NCI-H748 treated with DMSO at 0.1 percent for 48 hours (cell line): ENCODE measurements at places on chromosomes 16 and 17.

DNA sequence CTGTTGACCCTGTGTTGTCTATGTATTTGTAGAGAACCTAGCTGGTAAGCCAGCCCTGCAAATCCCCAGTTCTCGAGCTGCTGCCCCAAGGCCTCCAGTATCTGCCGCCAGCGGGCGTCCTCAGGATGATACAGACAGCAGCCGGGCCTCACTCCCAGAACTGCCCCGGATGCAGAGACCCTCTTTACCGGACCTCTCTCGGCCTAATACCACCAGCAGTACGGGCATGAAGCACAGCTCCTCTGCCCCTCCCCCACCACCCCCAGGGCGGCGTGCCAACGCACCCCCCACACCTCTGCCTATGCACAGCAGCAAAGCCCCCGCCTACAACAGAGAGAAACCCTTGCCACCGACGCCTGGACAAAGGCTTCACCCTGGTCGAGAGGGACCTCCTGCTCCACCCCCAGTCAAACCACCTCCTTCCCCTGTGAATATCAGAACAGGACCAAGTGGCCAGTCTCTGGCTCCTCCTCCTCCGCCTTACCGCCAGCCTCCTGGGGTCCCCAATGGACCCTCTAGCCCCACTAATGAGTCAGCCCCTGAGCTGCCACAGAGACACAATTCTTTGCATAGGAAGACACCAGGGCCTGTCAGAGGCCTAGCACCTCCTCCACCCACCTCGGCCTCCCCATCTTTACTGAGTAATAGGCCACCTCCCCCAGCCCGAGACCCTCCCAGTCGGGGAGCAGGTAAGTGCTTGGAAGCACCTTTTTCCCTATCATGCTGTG lies 23.1 kb upstream of the CDC6 start:
- DNase-seq = no peak

- peak; percentile 50 for DNase-seq
Observed at GRCh38 chr16:52573365-52574299, 26.7 kb upstream of the TOX3 start.

GRCh38 chr17:47990962-47991731 lies 20.2 kb downstream of the CDK5RAP3 start:
- no peak for DNase-seq

DNA sequence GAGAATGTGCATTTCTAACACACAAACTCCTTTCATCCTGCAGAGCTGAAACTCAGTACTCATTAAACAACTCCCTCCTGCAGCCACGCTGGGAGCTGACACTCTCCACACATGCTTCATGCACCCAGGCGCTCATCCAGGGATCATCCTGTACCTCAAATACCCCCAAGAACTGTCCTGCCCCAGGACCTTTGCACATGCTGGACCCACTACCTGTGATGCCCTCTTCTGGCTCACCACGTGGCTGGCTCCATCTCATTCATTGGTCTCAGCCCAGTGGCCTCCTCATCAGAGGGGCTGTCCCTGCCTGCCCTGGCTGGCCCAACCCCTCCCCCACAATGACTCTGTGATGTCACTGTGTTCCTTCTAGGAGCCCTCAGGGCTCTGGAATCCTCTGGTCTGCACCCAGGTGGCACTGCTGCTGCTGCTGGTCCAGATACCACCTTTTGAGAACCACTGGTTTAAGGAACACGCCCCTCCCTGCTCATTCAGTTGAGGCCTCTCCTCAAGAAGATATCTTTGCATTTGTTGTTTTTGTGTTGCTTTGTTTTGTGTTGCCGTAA lies 160.9 kb upstream of the FOXF1 start:
- no peak for DNase-seq

- no peak for DNase-seq
Observed at GRCh38 chr17:81471818-81472456, 40.7 kb downstream of the ACTG1 start.

GRCh38 chr16:4966736-4967453 lies 8.8 kb downstream of the SEC14L5 start:
- no peak for DNase-seq

DNA sequence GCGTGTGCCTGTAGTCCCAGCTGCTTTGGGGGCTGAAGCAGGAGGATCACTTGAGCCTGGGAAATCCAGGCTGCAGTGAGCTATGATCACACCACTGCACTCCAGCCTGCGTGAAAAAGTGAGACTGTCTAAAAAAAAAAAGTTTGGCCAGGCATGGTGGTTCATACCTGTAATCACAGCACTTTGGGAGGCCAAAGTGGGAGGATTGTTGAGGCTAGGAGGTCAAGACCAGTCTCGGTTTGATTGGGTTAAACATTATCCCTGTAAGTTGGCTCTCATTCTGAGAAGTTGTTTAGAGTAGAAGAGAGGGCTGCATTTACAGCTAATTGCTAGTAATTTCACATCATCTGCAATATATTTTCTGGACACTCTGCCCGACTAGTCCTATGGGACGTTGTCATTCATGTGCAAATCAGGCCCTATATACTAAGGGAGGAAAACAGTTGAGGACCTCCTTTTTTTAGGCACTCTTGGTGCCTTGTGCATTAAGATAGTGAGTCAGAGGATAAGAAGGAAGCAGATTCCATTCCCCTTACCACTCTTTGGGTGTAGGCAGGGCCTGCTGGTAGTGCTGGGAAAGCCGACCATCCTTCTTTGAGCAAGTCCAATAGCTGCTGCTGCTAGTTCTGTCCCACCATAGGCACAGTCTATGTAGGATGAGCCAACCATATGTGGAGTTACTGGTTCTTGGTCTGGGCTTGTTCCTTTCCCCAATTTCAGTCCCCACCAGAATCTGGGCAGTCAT lies 18.7 kb downstream of the HMOX2 start:
- DNase-seq = no peak

DNA sequence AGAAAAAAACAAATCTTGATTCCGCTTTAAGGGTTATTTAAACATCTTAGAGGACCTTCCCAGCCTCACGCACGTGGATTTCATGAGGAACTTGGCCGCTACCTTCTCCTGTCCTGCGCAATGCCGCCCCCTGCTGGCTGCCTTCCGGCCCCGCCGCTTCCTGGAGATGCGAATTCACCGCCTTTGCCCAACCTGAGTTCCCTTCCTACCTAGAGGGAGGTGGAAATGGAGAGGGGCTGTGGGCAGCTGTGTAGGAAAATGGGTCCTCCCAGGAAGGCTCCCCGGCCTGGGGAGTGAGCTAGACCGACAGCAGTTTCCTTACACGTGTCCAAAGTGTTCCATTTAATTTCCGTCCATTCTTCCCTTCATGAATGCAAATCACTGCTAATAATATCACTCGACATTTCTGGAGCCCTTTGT lies 1.0 kb upstream of the ABCC12 start:
- peak; percentile 1 for DNase-seq

DNA sequence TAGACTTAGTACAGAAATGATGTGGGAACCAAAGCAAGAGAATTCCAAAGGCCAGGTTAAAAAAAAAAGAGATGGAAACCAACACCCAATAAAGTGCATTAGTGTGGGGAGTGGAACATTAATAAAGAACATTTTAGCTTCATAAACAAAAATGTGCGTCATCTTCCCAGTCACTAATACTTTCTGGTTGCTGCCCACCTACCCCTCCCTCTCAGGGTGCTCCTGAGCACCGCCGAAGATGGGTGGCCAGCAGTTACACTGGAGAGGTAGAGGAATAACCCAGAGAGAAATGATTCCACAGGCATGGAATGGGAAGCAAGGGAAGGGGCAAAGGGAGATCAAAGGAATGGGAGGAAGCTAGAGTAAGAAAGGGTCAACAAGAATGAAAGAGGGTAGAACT lies 6.0 kb upstream of the CHD3 start:
- no peak for DNase-seq

GRCh38 chr16:22970209-22970865 lies 156.4 kb downstream of the HS3ST2 start:
- DNase-seq = no peak

- DNase-seq = peak; percentile 7
Observed at GRCh38 chr17:37239690-37240334, 136.0 kb upstream of the C17orf78 start.

DNA sequence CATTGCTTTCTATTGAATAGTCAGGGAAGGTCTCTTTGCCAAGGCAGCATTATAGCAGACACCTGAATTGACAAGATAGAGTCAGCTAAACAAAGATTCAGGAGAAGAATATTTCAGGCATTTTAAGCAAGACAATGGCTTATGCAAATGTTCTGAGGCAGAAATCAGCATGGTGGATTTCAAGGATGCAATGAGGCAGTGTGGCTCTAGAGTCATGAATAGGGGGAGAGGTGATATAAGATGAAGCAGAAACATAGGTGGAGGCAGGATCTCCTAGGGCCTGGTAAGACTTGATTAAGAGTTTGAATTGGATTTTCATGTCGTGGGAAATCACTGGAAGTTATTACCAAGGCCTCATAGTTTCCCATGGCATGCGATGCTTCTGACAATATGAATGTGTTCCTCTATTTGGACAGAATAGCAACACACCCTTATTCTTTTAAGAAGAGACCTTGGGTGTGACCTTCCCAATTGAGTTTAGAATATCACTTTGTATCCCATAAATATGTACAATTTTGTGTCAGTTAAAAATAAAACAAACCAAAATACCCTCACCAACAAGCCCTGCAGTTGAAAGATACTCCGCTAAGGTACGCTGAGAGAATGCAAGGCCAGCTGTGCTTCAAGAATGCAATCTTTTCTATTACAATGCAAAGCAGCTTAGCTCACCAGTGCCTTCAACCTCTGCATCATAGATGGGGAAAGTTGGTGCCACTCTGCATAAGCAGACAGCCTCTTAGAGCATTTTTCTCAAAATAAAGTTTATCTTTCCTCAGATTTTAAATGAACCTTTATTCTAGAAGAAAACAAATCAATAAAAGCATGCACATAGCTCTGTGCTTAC lies 139.6 kb upstream of the SALL1 start:
- no peak for DNase-seq

DNA sequence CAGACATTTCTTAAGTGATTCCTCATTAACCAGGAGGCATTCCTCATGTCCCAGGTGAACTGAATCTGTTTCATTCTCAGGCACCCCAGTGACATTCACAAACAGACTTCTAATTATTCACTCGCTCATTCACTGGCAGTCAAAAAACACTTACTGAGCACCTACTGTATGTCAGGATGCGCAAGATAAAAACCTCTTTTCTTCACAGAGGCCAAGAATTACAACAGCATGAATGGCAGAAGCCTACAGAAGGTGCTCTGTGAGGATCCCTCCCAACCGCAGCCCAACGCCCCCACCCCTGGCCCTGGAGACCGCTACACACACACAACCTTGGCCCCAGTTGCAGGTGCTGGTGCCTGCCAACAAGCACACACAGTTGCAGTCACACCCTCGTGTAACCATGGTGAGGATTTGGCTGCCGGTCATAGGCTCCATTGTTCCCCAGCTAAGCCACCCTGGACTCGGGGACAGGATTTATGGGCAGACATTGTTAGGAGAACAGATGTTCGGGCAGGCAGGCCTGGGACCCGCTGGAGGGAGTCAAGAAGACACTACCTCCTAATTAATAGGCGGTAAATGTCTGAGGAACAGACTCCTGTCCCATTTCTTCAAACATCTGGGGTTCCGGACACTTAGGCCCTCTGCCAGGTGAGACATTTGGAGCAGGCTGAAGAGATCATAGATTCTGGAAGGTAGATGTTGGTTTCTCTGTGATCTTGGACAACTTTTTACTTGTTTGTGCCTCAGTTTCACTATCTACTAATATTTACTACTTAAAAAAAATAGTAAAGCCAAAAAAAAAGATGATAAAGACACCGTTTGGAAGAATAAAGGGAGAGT lies 43.2 kb downstream of the CUEDC1 start:
- peak; percentile 93 for DNase-seq

DNA sequence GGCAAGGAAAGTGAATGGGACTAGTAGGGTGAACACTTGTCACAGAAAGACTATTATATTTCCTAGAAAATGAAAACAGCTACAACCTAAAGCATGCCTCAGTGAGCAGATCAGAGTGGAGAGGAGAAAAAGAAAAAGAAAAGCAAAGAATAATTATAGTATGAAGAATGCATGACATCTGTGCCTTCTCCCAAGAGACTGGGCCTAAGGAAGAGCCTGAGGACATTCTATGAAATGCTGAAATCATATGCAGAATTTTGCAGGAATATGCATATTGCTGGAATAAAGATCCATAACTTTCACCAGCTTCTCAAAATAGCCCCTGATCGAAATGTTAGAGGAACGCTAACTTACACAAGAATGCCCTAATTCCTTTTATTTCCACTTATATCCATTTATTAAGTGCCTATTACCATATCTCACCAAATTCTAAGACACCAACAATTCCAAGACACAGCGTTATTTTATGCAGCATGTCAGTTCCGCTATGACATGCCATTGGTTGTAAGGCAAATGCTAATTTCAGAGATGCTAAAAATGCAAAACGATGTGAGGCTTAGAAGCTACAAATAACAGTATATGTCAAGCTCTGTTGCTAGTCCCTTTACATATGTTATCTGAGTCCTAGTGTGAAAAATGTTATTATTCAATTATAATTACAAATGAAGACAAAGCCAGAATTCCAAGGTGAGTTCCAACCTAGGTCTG lies 171.0 kb downstream of the SLC39A11 start:
- DNase-seq = no peak

GRCh38 chr17:10063730-10064241 lies 134.6 kb downstream of the GAS7 start:
- DNase-seq = no peak

DNA sequence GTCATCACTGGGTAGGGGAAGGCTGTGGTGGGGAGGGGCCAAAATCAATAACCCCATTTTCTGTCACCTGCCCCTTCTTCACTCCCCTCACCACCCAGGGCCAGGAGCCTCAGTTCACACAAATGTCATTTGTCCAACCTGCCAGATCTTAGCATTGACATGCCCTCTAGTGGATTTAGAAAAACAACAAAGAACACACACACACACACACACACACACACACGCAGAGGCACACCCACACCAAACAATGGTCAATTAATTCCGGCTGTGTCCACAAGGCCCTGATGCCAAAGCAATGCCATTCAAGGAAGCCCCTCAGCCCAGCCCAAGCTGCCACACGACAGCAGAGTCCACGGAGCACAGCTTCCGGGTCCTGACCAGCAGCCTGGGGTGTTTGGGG lies 68.4 kb downstream of the NOG start:
- no peak for DNase-seq

- no peak for DNase-seq
Observed at GRCh38 chr16:66364959-66365306, 1.6 kb upstream of the CDH5 start.

- DNase-seq = no peak
Observed at GRCh38 chr16:11253995-11254912, 1.8 kb downstream of the SOCS1 start.

DNA sequence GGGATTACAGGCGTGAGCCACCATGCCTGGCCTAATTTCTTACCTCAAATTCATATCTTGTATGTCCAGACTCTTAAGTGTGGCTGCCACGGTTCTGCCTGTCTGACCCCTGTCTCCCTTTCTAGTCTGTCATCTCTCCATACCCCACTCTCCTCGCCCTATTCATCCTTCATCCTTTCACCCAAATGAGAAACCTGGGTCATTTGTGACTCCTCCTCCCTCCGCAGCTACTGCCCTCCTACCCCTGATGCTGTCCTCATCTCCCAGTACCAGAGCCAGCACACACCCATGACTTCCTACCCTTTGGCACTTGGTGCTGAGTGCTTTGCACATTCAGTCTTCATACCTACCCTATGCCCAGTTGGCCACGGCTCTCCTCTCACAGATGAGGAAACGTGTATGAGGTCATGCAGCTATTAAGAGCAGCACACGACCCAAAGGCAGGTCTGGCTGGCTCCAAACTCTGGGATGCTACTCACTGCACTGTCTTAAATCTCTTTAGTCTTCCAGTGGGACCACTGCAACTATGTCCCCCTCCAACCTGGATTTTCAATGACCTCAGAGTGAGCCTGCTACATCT lies 1.6 kb downstream of the SPATA32 start:
- no peak for DNase-seq
